ENCODE measurements at places on chromosomes 1 and 21.

DNA sequence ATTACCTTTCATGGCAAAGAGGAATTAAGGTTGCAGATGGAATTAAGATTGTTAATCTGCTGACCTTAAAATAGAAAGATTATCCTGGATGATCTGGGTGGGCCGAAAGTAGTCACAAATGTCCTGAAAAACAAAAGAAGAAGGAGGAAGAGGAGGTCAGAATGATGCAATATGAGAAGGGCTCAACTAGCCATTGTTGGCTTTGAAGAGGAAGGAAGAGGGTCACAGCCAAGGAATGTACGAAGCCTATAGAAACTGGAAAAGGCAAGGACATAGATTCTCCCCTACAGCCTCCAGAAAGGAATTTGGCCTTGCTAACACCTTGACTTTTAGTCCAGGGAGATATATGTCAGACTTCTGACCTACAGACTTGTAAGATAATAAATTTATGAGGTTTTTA, 39.4 kb upstream of the FMOD start:
- DNase-seq, result peak; percentile 1

DNA sequence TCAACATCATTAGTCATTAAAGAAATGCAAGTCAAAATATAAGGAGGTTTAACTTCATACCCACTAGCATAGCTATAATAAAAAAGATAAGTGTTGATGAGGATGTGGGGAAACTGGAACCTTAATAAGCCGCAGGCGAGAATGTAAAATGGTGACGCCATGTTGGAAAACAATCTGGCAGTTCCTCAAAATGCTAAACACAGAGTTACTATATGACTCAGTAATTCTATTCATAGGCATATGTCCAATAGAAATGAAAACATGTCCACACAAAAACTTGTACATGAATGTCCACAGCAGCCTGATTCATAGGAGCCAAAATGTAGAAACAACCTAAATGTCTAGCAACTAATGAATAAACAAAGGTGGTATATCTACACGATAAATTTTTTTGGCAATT, 23.2 kb downstream of the DDX59 start:
- DNase-seq, result no peak

- DNase-seq, result no peak
Measured at GRCh38 chr1:223620297-223620897, 45.1 kb downstream of the CAPN8 start.

- DNase-seq, result peak; percentile 91
Measured at GRCh38 chr1:200510228-200510623, 100.4 kb upstream of the ZNF281 start.

DNA sequence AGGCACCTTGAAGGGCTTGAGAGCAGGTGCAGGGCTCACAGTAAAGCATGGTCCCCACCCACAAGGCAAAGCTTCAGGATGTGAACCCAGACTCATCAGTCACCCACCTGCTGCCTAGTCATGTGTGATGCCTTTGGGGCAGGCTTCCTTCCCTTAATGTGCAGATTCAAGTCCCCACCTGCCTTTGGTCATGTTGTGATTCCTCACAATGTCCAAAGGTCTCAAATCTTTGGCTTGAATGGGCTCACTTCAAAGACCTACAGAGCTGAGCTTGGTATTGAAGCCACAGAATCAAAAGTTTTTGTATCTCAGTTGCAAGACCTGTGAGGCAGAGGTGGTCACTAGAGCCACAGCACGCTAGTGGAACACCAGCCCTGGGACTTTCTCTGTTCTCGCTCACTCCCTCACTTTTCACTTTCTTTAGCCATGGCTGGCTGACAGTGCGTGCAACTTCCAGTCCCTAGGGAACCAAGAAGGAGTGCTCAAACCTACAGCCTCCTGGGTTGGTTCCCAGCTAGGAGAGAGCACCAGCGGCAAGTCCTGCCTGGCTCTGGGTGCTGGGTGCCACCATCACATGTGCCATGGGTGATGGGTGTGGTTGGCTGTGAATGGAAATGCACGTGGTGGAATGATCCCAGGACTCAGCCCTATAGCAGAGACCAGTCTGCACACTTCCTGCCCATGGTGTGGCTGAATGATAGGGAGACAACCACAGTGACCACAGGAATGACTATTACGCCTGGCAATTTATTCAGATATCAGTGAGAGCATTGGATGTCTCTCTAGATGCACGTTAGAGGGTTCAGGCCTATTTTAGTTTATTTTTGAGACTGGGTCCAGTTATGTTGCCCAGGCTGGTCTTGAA, 26.4 kb upstream of the CLIC6 start:
- DNase-seq, result no peak
